ENCODE measurements at places on chromosomes 5 and 9.

- no peak for DNase-seq
These were observed 18.6 kb upstream of the MTMR12 start for GRCh38 chr5:32331217-32331934.

DNA sequence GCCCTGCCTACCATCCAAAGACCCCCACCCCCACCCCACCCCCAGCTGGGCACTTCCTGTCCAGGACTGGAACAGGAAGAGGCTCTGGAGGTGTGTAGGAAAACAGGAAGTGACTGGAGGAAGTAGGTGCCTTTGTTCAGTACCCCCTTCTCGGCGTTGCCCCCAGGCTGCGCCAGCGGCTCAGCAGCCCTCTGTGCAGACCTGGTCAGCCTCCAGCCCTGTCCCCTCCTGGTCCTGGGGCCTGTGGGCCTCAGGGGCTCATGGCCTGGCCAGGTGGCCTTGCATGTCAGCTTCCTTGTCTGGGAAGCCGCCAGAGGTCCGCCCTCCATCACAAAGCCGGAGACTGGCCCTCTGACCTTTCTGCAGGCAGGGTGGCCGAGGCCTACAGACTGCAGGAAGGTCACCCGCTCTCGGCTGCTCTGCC is 26.0 kb downstream of the FLT4 start:
- DNase-seq: no peak

- peak; percentile 82 for DNase-seq
These were observed 85.8 kb downstream of the MRPS27 start for GRCh38 chr5:72234265-72234700.

DNA sequence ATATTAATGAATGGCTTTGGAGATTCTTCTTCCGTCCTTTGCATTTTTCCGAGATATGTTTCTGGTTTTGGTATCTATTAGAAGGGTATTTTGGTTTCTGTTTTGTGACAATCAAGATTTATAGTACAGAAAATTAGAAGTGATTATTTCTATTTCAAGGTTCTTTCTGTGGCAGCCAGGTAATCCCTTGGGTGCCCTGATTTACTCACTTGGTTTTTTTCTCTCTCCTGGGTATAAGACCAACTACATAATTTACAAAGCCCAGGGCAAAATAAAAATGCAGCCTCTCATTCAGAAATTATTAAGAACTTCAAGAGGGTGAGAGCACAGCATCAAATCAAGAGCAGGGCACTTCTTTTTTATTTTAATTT is 2.0 kb upstream of the RNF14 start:
- no peak for DNase-seq

DNA sequence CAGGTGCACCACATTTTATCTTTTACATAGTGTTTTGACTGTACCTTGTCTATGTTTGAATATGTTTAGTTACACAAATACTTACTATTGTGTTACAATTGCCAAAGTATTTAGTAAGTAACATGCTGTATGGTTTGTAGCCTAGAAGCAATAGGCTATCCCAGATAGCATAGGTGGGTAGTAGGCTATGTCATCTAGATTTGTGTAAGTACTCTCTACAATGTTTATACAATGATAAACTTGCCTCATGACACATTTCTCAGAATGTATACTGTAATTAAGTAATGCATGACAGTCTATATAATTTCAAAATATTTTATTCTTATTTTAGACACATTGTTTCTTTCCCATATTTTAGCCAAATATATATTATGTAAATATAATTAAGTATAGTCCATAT is 836.8 kb upstream of the CDH9 start:
- DNase-seq: no peak

DNA sequence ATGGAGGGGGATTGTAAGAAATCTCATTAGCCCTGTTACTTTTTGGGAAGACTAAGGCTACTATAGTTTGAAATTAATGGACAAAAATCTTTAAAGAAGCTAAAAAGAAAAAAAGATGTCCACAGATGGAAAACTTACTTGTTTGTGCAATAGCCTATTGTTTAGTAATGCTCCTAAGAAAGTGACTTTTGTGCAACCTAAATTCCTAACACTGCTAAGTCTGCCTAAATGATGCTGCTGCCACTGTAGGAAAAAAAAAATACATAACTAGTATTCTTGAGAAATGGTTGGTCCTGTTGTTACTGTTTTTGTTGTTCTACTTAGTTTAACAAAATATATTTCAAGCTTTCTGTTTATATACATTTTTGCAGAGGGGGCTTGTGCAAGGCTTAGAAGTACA is 108.2 kb upstream of the NR3C1 start:
- no peak for DNase-seq

DNA sequence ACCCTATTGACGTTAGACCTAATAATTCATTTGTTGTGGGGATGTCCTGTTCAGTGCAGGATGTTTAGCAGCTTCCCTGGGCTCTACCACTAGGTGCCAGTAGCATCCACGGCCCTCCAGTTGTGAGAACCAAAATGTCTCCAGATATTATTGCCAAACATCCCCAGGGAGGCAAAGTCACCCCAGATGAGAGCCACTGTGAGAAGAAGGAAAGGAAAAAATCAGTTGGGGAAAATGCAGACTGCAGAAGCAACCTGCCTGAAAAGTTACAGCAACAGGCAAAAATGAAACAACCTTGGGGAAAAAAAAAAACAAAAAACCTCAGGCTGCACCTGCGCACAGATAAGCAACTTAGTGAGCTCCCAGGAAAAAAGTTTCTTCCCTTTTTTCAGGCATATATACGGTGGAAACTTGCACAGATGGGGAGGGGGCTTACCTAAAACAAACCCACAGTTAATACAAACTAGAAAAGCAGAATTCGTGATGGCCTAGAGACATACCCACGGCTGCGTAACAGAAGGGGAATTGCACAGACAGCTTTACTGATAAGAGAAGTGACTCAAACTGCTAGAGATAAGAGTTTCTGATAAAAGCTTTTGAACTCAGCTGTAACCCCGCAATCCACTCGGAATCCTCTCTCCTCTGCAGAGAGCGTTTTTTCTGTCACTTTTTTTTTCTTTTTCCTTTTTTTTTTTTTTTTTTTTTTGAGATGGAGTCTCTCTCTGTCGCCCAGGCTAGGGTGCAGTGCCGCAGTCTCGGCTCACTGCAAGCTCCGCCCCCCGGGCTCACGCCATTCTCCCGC is 29.8 kb upstream of the FBP1 start:
- peak; percentile 80 for DNase-seq

DNA sequence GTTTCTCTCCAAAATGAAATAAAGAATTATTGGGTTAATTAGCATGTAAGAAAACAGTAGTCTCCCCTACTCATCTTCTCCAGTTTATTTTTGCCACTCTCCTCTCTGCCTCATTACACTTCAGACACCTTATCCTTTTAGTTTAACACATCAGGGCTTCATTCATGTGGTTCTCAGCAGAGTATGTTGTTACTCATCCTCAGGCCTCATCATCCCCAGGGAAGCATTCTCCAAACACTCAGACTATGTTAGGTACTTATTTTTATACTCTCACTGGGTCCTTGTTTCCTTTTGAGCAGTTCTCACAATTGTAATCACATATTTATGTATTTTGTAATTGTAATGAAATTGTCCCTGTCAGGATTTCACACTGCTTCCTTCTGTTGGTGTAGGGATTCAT is 470.5 kb downstream of the PDE4D start:
- peak; percentile 75 for DNase-seq

DNA sequence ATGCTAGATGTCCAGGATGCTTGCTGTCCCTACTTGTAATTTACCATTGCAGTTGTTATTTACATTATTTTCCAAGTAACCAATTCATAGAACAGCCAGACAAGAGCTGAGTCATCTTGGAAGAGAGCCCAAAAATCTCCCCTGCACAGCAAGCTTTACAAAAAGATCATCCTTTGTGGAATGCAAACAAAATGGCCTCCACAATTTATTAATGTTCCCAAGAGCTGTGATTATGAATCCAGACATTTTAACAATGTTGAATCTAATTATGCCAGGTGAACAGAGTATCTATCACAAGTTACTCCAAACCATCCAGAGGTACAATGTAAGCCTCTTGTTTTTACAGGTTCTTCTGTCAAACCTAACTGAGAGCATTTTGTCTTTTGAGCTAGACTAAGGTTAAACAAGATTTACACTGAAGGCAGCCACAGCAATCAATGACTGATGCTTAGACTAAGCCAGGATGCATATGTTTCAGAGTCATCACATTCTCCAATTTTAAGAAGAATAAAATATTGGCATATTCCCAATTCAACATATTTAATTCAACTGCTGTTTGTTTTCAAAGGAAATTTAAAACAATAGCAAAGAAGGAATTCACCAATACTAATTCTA is 95.3 kb upstream of the SLC12A2 start:
- DNase-seq: peak; percentile 95

DNA sequence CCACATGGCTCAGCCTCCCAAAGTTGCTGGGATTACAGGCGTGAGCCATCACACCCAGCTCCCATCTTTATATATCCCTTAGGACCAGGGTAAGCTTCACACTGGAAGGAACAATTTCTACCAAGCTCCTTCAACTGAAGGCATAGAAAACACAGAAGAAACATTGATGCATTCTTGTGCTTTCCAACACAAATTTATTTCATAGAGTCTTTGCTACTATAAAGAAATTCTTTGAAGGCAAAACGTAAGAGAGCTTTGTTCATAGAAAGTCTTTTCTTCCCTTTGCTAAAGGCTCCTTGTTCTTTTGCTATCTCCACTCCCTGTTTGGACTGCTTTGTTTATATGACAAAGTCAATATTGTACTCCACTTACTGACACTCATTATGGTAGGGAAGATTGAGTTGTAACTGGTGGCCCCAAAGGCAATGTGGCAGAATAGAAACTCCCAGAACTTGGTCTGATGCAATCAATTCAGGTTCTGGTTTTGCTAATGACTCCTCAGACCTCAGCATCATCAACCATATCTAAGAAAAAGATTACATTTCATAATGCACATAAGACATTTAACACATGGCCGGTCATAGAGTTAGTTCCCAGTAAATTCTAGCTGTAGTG is 97.4 kb upstream of the CLINT1 start:
- DNase-seq: no peak

DNA sequence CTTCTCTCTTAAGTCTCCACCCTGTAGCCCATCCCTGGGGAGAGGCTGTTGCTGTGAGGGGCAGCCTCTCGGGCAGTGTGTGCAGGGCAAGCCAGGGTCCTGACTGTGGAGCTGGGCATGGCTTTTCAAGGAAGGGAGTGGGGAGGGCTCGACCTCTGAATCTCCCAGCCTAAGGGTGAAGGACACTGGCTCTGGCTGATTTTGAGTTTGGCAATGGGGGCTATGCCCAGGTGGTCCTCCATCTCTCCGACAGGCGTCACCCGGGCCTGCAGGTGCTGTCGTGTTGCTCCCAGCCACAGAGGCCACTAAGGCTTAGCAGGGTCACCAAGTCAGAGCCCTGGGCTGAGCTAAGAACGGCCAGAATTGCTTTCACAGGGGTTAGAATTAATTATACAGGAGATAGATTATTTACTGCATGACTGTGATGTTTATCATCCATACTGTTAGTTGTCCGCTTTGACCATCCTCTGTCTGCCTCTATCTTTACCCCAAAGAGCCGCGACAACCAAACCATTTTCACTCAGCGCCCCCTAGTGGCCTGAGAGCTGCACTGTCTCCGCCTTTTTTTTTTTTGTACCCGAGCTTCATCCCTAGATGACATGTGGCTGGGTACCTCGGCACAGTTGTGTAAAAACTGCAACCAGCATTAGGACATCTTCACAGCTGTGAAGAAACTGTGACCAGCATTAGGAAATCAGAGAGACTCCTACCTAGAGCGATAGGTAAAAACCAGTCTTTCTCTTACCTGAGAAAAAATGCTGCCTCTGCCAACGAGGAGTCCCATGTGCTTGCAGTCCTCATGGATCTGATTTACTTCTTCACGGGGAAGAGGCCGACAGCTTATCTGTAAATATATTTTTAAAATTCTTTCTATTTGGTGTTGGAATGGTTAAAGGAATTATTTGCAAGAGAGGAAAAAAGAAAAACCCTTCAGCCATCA is 44.5 kb downstream of the AGXT2 start:
- DNase-seq: peak; percentile 67

DNA sequence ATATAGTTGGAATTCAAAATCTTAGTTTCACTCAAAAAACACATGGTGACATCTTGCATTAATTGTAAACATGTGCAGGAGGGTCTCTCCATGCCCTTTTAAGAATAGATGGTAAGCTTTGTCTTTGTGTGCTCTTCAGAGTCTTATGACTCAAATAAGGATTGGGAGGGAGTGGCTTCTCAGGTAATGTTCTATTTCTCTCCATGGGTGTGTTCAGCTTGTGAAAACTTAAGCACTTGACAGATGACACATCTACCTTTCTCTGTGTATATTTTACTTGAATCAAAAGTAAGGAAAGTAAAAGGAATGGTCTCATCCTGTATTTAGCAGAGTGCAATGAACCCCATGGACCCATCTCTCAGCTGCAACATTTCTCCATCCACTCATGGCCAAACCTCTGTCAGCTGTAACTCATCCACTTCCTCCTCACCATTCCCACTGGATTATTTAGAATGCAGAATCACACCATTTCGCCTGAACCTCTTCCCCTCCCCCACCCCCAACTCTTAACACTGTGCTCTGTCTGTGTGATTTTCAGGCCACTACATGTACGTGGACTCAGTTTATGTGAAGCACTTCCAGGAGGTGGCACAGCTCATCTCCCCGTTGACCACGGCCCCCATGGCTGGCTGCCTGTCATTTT is 82.1 kb downstream of the MAMDC2 start:
- no peak for DNase-seq

DNA sequence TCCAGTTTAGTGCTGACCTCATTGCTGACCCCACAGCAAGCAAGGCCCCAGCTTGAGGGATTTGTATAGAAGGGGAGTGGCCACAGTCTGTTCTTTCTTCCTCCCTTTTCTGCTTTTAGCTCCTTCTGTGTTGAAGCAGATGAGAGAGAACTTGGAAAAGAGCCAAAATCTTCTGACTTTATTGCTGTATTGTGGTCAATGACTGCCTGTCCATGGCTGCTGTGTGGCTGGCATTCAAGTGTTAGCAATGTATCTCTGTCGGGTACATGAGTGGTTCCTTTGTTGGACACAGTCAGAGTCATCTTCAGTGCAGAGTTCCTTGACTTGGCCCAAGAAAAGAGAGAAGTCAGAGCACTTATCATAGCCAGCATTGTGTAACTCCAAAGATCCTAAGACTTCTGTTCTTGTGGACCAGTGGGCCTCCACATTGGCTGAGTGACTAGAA is 154.1 kb downstream of the LRRC70 start:
- no peak for DNase-seq

DNA sequence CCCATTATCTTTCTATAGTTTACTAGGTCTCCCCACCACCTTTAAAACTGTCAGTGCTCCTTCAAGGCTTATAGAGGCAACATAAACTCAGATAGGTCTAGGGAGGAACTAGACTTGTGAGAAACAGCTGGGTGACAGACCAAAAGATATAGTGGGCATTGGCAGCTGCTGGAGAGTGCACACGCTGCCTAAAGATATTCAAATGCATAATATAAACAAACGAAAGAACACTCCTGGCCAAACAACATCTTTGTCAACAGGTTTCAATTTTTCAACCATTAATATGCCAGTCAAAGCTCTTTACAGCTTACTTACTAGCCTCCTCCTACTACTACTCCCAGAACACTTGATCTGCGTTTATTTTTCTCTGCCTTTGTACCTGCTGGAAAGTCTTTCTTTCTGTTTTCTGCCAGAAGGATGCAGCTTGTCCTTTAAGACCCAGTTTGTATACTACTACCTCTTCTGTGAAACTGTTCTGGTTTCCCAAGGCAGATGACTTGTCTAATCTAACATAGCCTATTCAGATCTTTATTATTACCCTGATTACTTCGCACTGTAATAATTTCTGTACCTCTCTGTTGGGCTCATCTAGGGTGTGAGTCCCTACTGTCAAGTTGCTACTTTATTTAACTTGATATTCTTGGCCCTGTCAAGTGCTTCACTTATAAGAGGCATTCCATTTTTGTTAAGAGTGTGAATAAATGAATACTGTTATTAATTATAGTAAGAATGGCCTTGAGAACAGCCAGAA is 14.3 kb downstream of the KDM3B start:
- no peak for DNase-seq

GRCh38 chr9:128105538-128106175 is 21.9 kb downstream of the PTGES2 start:
- DNase-seq: no peak
